ENCODE measurements at places on chromosomes 12 and 14. TPM values are rescaled to one million over a fixed set of nuclear protein-coding genes. Genes with fewer than 3 reads are reported as not detected.
A peak's percentile ranks its signal among the peaks of the same experiment; 100 is the strongest.

Gene RASSF8
- total RNA-seq, result 132 TPM

Gene NPAS3
- total RNA-seq, result 14.6 TPM

Gene ANKS1B
- 20.8 TPM for total RNA-seq

Gene OASL
- 1.3 TPM for total RNA-seq

Gene FAIM2
- total RNA-seq, result 107 TPM

Gene PZP
- total RNA-seq, result 0.80 TPM

Gene NUDT4
- 50.0 TPM for total RNA-seq

Gene HRK
- 0.22 TPM for total RNA-seq

Gene MGST1
- total RNA-seq, result 80.6 TPM

Gene SSTR1
- 4.1 TPM for total RNA-seq

Gene LRRC10
- not detected for total RNA-seq

Gene LTB4R2
- 5.6 TPM for total RNA-seq

Gene TSPAN9
- total RNA-seq, result 37.5 TPM

Gene TAS2R30
- total RNA-seq, result 8.1 TPM

GRCh38 chr14:99752486-99753121 is 40.6 kb upstream of the EML1 start:
- no peak for DNase-seq

- DNase-seq, result peak; percentile 94
Observed at GRCh38 chr12:53065975-53066931, 12.9 kb downstream of the SPRYD3 start.

DNA sequence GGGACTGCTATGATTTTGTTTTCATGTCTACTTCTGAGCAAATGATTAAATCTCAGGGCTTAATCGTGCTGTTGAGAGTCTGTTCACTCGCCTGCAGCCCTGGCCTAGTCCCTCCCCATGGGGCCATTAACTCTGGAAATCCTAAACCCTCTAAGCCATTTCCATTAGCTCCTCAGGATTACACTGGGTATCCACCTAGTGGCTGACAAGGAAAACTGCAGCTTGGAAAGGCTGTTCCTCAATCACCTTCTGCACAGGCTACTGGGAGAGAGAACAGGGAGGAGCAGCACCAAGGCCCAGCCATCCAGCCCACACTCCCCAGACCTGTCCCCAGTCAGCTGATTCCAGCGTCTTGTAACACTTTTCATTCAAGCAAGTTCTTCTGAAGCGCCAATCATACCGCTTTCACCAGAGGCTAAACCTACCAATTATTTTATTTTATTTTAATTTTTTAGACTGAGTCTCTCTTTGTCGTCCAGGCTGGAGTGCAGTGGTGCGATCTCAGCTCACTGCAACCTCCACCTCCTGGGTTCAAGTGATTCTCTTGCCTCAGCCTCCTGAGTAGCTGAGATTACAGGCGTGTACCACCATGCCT is 48.7 kb downstream of the NEUROD4 start:
- DNase-seq, result no peak

DNA sequence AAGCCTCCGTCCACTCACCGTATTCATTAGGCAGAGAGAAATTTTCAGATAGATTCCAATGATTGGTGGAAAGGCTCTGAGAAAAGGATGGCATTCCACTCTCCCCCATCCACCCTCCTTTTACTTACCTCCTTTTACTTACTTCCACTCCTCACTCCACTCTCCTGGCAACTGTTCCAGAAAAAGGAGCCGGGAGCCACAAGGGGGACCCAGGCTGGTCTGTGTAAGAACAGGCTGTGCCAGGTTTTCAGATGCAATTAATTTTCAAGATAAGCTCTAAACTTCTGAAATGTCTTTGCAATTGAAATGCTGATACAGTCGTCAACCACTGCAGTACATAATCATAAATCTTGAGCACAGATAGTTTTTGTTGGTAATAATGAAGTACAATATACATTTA is 248.8 kb downstream of the ANO6 start:
- no peak for DNase-seq

- no peak for DNase-seq
Observed at GRCh38 chr14:104957146-104958113, 20.7 kb downstream of the AHNAK2 start.

GRCh38 chr14:67999290-67999689 is 179.7 kb downstream of the RAD51B start:
- DNase-seq, result no peak

- DNase-seq, result no peak
Observed at GRCh38 chr14:23605931-23606585, 27.5 kb upstream of the JPH4 start.

GRCh38 chr14:52992236-52992870 is 41.5 kb upstream of the FERMT2 start:
- DNase-seq, result no peak

DNA sequence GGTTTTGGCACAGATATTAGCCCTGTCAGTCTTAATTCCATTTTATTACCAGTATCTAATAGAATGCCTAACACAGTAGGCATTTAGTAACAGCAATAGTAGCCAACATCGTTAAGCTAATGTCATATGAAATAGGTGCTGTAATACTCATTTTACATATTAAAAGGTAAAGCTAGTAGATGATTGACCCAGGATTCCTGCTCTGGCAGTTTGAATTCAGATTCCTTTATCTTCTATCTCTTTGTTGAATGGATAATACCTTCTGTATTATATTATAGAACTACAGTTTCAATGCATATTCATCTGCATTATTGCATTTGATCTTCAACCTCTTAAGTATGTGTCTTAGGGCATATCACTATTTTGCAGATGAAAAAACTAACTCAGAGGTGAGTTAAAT is 2.9 kb downstream of the ATL1 start:
- no peak for DNase-seq

DNA sequence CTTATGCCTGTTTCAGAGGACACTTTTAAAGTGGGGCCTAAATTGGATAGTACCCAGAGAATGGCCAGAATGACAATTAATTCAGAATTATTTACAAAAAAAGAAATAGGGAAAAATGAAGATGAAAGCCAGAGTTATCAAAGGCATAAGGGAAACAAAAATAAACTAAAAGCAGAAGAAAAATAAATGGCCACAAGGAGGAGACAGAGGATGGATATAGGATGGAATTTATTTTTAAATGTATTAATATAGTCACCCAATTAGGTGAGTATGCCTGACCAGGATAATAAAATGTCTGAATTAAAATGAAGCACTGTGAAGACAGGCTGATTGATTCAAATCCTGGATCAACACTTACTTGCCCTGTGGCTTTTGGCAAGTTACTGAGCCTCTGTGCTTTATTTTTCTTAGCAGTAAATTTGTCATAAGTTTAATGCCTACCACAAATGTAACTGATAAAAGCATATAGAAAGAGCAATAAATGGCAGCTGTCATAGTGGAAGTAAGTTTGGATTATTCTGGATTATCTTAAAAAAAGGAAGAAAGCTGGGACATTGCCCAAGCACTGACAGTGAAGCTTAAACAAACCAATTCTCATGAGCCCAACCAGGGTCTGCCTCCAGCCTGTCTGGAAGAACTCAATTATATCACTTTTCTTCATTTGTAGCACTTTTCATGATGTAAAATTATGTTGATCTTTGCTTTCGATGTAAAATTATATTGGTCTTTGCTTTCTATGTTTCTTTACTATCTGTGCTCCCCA is 3.5 kb downstream of the CLEC9A start:
- DNase-seq, result no peak

GRCh38 chr14:77457115-77457521 is 283 bp downstream of the VIPAS39 start:
- DNase-seq, result no peak

- no peak for DNase-seq
Observed at GRCh38 chr12:53791735-53792326, 40.1 kb upstream of the CISTR start.

DNA sequence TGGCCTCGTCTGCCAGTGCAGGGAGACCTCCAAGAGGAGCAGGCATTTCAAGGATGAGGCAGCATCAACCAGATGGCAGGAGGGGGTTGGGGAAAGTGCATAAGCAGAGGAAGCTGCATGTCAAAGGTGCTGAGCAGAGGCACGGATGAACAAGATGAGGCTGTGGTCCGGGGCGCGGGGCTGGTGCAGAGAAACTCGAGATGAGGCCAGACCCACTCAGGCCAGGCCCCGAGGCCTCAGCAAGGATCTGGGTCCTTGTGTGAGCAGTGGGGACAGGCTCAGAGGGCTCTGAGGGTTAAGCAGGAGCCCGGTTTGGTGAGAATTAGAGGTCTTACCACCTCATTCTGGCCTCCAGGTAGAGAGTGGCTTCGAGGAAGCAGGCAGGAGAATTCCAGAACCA is 98.8 kb downstream of the DICER1 start:
- no peak for DNase-seq

DNA sequence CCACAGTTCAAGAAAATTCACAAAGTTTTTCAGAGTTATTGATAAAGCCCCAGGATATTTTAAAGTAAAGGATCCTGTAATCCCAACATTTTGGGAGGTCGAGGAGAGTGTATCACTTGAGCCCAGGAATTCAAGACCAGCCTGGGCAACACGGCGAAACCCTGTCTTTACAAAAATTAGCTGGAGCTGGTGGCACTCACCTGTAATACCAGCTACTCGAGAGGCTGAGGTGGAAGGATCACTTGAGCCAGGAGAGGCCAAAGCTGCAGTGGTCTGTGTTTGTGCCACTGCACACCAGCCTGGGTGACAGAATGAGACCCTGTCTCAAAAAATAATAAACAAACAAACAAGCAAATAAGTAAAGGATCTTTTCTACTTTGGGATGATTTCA is 39.5 kb upstream of the LRRK2 start:
- no peak for DNase-seq

GRCh38 chr12:14956024-14956891 is 5.1 kb downstream of the ARHGDIB start:
- no peak for DNase-seq

DNA sequence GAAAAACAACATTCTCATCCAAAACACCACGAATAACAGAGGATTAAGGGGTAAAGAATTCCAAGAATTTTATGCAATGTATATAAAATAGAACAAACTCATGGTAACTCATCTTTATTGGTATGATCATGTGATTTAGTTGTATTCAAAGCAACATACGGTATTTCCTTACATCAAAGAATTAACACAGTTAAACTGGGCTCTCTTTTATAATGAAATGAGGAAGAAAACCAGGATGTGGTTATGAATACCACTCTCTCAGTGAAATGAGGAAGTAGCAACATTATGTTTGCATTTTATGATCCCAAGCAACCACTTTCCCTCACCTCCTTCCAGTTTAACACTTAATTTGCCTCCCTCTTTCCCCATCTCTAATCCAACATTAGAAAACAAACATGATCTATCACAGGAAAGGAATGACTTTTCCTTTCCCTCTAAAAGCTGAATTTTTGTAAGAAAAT is 22.9 kb downstream of the SPTLC2 start:
- DNase-seq, result no peak

- no peak for DNase-seq
Observed at GRCh38 chr12:15038137-15038536, 65.3 kb downstream of the PDE6H start.

GRCh38 chr12:52081263-52081733 is 1.8 kb downstream of the SMIM41 start:
- DNase-seq, result no peak

DNA sequence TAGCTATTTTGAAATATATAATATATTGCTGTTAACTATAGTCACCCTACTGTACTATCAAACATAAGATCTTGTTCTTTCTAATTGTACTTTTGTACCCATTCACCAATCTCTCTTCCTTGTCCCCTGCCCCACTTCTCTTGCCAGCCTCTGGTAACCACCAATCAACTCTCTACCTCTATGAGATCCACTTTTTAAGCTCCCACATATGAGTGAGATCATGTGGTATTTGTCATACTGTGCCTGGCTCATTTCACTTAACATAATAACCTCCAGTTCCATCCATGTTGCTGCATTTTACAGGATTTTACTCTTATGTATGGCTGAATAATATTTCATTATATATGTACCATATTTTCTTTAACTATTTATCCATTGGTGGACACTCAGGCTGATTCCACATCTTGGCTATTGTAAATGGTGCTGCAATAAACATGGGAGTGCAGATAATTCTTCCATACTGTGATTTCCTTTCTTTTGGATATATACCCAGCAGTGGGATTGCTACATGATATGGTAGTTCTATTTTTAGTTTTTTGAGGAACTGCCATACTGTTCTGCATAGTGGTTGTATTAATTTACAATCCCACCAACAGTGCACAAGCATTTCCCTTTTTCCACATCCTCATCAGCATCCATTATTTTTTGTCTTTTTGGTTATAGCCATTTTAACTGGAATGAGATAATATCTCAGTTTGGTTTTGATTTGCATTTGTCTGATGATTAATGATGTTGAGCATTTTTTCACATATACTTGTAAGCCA is 33.5 kb upstream of the SPIC start:
- no peak for DNase-seq

GRCh38 chr14:29648045-29648444 is 279.6 kb downstream of the PRKD1 start:
- DNase-seq, result no peak

GRCh38 chr12:62643486-62643885 is 176.9 kb downstream of the MON2 start:
- DNase-seq, result no peak

DNA sequence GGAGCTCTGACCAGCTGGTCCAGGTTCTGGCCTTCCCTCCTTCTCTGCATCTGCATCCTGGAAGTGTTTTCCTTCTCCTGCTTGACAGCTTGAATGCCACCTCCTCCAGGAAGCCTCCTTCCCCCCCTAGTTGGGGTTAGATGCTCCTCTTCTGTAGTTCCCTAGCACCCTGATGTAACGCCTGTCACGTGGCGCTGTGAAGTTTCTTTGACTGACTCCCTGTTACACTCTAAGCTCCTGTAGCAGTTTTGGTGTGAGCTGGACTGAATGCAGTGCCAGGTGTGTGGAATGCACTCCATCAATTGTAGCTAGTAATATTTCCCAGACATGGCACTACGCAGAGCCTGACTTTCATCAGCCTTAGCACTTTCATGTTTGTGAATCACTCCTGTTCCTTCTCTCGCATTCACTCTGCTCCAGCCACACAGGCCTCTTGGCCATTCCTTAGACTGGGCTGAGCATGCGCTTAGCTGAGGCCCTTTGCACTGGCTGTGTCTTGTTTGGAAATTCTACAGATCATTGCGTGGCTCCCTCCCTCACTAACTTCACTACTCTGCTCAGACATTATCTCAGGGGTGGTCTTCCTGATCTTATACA is 2.1 kb upstream of the FAIM2 start:
- no peak for DNase-seq
